ENCODE measurements at places on chromosomes 2 and 18.

DNA sequence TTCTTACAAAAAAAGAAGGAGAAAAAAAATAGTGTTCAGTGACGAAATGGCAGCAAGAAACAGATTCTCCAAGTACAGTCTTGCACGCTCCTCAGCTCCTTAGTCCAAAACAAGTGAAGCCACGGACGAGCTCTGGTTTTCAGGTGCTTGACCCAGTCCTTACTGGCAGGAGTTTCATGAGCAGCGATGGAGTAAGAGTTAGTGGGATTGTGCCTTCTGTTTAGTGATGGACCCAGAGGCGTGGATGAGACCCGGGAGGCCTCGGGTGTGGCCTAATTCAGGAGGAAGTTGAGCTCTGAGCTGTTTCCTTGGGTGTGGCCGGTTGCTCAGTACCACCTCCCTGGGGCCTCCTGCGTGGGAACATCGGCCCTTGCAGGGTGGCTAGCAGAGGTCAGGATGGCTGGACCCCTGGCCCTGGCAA lies 52.0 kb downstream of the KIF5C start:
- no peak for DNase-seq

DNA sequence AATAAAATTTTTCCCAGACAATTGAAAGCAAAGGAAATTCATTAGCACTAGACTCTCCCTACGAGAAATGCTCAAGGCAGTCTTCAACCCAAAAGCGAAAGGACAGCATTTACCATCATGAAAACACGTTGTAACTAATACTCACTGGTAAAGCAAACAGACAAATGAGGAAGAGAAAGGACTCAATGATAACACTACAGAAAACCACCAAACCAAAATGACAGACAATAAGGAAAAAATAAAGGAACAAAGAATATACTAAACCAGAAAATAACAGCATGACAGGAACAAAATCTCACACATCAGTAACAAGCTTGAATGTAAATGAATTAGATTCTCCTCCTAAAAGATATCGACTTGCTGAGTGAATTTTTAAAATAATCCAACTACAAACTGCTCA lies 190.7 kb downstream of the NOL4 start:
- DNase-seq, result no peak

DNA sequence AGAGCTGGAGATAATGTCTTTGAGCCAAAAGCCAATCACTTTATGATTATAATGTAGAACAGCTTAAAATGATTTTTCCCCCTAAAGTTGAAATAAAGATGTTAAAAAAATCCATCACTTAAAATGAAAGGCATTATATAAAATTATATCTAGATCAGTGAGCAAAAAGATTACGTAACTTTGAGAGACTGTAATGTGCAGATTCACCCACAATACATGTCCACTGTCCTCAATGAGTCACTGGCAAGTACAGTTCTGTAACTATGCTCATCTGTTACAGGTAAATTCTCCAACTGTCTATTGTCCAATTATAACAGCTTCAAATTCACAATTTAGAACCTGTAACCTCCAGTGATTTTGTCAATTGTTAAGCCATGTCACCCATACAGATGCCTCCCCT lies 19.0 kb downstream of the FAM161A start:
- no peak for DNase-seq

DNA sequence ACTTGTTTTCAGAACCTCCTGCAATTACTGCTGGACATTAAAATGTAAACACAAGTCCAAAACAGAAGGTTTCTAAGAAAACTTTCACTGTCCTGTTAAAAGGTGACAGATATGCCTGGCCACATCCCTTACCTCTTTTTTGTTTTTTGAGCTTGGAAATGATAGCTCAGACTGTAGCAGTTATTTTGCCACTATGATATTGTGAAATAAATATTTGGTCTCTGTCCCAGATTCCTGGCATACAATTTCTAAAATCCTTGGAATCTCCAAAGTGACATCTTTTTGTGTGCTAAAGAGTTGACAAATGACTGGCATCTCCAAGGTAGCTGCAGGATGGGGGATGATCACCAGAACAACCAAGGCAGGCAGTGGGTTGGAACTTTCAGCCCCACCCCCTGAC lies 16.8 kb downstream of the TPGS2 start:
- no peak for DNase-seq

DNA sequence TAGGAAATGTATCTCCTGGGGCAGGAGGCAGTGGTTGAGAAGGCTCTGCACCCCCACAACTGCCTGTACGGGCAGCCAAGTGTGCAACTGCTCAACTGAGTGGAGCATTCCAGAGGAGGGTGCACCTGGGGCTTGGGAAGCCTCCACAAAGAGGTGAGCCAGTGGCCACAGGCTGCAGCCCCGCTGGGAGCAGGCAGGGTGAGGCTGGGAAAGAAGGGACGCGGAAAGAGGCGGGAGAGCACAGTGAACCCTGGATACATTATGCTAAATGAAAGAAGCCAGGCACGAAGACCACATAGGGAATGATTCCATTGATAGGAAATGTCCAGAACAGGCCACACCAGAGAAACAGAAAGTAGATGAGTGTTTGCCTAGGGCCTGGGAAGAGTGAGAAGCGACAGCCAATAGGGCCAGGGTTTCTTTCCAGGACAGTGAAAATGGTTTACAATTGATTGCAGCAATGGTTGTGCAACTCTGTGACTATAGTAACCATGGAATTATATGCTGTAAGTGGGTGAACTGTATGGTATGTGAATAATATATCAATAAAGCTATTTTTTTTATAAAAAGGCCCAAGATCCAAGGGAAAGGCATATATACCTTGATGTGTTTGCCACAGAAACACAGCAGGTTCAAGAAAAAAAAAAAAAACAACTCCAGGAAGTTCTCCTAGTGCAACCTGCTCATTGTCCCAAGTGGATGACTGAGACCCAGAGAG lies 82.4 kb downstream of the DDX1 start:
- no peak for DNase-seq

DNA sequence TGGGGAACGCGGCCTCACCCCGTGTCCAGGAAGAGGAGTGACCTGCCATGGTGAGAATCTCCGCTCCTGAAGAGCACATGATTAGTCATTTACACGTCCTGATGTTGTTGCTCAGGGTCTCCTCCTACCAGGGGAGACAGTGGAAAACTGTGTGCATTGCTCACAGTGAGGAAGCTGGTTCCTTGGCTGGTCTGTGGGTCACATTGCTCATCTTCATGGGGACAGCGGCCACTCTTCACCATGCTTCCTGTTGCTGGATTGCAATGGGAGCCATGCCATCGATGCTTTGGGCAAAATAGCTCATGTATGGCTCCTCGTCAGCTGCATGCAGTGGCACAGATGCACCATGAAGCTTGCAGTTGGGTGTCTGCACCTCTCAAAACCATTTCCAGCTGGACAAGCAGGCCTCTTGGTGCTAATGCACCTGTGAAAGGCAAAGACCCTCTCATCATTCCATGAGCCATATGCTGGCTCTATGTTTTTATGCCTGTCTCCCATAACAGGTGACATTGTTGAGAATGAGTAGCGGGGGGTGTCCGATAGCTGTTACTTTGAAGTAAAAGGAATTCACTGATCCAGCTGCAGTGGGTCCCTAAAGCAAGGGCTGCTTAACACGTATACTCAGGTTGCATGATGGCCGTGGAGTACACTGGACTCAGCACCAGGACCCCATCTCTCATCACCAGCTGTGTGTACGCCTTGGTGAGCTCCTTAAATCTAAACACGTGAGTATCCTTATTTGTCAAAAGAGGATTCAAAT lies 135.0 kb upstream of the ALKAL2 start:
- no peak for DNase-seq

- DNase-seq, result no peak
Measured at GRCh38 chr2:3427272-3427671, 47.8 kb downstream of the TRAPPC12 start.

- DNase-seq, result no peak
Measured at GRCh38 chr2:51918113-51918512, 886.2 kb upstream of the NRXN1 start.

- no peak for DNase-seq
Measured at GRCh38 chr18:23136326-23137096, 1.2 kb downstream of the CABLES1 start.

DNA sequence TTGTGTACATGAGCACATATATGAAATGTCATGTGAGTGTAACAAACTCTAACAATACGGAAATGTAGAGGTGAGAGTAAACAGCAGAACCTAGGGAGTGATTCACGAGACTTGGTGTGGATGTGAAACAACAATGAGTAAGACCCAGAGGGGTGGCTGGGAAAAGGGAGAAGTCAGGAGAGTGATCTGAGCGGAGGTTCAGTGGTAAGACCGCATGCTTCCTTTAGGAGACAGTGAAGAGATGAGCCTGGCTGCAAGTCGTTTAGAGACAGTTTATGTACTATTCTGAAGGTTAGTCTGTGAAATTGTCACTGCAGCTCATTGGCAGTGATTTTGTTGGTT lies 150.6 kb downstream of the PRPF40A start:
- no peak for DNase-seq

DNA sequence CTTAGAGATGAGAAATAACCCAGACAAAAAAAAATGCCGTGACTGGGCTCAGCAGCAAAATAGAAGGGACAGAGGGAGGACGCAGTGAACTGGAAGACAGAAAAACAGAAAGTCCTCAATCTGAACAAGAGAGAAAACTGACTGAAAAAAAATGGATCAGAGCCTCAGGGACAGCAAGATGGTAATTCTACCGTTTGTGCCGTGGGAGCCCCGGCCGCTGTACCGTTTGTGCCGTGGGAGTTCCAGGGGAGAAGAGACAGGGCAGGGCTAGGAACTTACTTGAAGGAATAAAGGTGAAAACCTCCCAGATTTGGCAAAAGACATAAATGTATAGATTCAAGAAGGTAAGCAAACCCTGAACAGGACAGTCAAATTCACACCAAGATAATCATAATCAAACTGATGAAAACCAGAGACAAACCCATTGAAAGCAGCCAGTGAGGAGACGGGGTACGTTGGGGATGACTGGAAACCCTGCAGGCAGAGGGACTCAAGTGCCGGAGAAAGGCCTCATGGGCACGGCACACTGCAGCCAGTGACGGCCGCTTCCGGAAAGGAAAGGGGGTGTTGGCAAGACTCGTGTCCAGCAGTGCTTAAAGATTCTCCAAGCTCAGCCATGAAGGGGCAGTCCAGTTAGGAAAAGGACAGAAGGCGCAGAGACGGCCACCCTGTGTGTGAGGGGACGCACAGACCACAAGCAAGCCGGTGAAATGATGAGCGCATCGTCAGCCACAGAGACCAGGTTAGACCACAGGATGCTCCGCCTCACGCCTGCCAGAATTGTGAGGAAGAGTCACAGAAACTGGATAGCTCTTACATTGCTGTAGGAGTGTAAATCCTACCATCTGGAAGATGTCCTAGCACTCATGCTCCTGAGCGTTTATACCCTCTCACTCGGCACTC lies 40.0 kb upstream of the NFATC1 start:
- DNase-seq, result no peak

- no peak for DNase-seq
Measured at GRCh38 chr2:11980809-11981208, 234.4 kb downstream of the LPIN1 start.

DNA sequence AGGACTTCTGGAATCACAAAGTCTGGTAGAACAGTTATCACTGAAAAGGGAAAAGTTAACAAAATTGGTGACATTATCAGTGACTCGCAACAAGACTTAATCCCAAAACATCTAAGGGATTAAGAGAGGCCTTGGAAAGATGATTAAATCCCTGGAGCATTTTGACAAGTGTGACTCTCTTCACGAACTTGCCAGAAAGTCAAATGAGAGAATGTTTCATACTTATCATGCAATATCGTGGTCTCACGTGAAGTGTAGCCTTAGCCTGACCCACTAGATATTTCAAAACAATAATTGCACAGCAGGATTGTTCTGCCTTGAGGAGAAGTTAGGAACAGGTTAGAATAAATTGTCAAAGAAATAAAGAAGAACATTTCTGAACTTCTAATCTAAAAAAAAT lies 104.5 kb downstream of the COL6A3 start:
- DNase-seq, result no peak

- DNase-seq, result no peak
Measured at GRCh38 chr2:86221066-86221684, 21.9 kb downstream of the MRPL35 start.

GRCh38 chr2:29281086-29281915 lies 166.1 kb downstream of the CLIP4 start:
- DNase-seq, result no peak

DNA sequence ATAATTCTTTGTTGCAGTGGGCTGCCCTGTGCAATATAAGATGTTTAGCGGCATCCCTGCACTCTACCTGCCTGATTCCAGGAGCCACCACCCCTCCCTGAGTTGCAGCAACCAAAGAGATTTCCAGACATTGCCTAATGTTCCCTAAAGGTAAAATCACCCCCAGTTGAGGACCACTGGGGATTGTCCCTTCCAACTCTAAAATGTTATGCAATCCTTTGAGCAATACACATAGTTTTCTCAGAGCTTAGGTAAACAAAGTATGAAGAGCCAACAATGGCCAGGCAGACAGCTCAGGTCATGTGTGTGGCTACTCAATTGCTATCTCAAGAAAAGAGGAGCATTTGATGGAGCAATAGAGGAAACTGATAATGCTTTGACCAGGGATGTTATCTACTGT lies 87.0 kb downstream of the XDH start:
- no peak for DNase-seq

DNA sequence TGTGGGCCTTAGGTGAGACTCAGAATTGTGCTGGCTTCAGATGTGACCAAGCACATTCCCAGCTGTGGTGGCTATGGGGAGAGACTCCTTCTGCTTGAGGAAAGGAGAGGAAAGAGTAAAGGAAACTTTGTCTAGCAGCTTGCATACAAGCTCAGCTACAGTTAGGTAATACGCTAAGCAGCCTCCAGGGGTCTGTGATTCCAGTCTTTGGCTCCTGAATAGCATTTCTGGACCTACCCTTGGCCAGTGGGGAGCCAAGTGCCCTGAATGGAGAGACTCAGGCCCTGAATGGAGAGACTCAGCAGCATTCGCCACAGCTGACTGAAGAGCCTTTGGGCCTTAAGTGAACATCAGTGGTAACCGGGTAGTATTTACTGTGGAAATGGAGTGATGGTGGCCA lies 227.4 kb upstream of the CDH7 start:
- DNase-seq, result no peak

GRCh38 chr2:3857576-3857975 lies 154.2 kb downstream of the DCDC2C start:
- DNase-seq, result no peak

- DNase-seq, result no peak
Measured at GRCh38 chr2:9665898-9666297, 35.1 kb upstream of the YWHAQ start.

DNA sequence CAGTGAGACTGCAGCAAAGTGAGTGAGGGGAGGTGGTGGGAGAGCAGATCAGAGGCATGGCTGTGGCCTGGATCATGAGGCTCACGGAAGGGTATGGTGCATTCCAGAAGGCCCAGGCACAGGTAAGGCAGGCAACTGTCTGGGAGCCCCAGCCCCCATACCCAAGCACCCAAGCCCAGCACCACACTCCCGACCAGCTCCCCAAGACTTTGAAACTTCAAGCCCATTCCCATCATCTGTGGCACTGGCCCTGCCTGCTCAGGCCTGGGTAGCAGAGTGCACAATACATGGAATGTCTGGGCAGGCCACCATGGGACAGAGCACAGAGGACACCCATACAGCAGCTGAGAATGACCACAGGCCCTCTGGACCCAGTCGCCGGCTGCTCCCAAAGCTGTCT lies 202.6 kb upstream of the ARL4C start:
- DNase-seq, result no peak

GRCh38 chr2:60023256-60023985 lies 530.0 kb downstream of the BCL11A start:
- no peak for DNase-seq

- DNase-seq, result peak; percentile 28
Measured at GRCh38 chr2:189783451-189783926, 650 bp downstream of the ORMDL1 start.

- no peak for DNase-seq
Measured at GRCh38 chr2:55985406-55985805, 61.8 kb upstream of the EFEMP1 start.

All from renal cortex interstitium (tissue), 15 donors.